ENCODE measurements at places on chromosomes 3 and 15.

- no peak for DNase-seq
These were observed 163.8 kb downstream of the EBLN2 start for GRCh38 chr3:73225146-73225855.

- DNase-seq = no peak
These were observed 69.5 kb downstream of the CCDC54 start for GRCh38 chr3:107446706-107447105.

- DNase-seq = no peak
These were observed 42.6 kb upstream of the TP63 start for GRCh38 chr3:189588475-189589178.

- no peak for DNase-seq
These were observed 24.7 kb downstream of the KAT2B start for GRCh38 chr3:20064796-20065564.

DNA sequence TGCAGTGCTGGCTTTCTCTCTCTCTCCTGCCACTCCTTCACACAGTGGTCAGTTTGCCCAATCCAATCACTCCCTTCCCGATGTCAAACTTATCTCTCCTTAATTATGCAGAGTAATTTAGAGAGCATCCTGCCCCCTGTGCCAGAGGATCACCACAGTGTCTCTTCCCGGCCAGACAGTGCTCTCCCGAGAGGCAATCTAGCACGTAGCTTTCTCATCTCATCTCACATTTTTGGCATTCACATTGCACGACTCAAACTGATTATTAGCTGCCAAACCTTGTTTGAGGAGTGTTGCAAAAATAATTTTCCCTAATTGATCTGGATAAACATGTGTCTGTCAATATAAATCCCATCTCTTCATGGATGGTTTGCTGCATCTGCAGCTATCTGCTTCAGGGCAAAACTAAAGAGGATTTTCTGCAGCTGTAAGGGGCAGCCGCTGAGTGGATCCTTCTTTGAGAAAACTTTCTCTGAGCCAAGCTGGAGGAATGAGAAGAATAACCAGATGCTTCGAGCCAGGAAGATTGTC is 37.8 kb downstream of the SSUH2 start:
- no peak for DNase-seq

- no peak for DNase-seq
These were observed 115.2 kb upstream of the TSC22D2 start for GRCh38 chr3:150292891-150293290.

- no peak for DNase-seq
These were observed 573.4 kb downstream of the NAALADL2 start for GRCh38 chr3:175432376-175433025.

GRCh38 chr3:107453504-107453903 is 69.3 kb upstream of the BBX start:
- no peak for DNase-seq

DNA sequence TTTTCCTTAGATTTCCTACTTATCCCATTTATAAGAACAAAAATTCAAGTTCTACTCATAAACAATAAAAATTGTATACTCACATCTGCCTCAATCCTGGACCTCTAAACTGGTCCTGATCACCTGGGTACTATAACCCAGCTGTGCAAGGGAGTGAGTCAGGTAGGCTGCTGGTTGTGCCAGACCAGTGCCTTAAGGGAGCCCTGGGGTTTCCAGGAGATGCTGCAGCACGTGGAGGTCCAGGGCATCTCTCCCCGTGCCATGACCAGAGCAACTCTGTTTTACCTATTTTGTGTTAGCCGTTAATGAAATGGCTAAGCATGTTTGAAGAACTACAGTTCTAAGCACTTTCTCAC is 140.2 kb upstream of the TRIM42 start:
- DNase-seq = no peak

- DNase-seq = no peak
These were observed 181.3 kb downstream of the LSAMP start for GRCh38 chr3:116263842-116264545.

DNA sequence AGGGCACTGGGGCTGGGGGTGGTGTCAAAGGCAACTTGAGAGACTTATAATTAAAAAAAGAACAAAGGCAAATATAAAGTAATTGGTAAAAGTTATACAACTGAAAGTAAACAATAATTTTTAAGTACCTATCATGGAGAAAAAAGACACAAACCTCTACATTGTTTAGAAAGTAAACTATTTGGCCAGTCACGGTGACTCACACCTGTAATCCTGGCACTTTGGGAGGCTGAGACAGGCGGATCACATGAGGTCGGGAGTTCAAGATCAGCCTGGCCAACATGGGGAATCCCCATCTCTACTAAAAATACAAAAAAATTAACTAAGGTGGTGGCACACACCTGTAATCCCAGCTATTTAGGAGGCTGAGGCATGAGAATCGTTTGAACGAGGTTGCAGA is 25.8 kb downstream of the RPSA start:
- no peak for DNase-seq

- DNase-seq = no peak
These were observed 293.1 kb downstream of the SUCLG2 start for GRCh38 chr3:67361323-67361722.

- no peak for DNase-seq
These were observed 29.7 kb downstream of the SOX2 start for GRCh38 chr3:181741417-181741816.

GRCh38 chr3:103847081-103848062 is 1412.6 kb downstream of the ZPLD1 start:
- DNase-seq = no peak

GRCh38 chr3:171110715-171111114 is 84.2 kb upstream of the SLC2A2 start:
- no peak for DNase-seq

GRCh38 chr15:25738171-25738965 is 124.8 kb downstream of the ATP10A start:
- DNase-seq = no peak

- no peak for DNase-seq
These were observed 15.8 kb downstream of the ABHD17C start for GRCh38 chr15:80710635-80711554.

- no peak for DNase-seq
These were observed 9.1 kb downstream of the RAB43 start for GRCh38 chr3:129112308-129113052.

DNA sequence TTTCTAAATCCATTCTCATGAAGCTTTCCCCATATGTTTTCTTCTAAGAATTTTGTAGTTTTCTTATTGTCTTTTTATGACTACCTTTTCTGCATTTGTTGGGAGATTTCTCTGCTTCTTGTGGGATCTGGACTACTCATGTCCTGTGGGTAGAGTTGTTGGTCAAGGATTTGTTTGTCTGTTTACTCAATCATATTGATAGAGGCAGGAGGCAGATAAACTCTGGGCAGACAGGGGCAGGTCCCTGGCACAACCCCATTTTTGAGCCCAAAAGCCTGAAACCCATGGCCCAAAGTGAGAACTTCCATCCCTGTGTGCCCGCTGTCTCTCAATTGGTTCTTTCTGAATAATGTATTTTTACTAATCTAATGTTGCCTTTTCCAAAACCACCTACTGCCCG is 12.3 kb downstream of the PGBD4 start:
- no peak for DNase-seq

DNA sequence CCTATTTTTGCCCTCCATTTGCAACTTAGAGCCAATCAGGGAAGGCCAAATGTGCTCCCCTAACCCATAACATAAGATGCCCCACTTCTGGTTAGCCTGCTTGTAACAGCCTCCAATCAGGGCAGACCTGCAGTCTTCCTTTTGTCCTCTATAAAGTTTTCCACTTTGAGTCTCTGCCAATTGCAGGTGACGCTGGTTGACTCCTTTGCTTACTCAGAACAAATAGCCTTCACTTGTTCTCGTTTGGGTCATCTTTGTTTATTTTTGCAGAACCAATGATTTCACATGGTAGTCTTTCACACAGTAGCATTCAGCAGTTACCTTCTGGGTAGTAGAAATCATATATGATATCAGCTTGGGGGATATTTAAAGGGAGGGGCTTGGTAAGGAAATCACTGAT is 225.6 kb downstream of the MINAR1 start:
- DNase-seq = no peak

DNA sequence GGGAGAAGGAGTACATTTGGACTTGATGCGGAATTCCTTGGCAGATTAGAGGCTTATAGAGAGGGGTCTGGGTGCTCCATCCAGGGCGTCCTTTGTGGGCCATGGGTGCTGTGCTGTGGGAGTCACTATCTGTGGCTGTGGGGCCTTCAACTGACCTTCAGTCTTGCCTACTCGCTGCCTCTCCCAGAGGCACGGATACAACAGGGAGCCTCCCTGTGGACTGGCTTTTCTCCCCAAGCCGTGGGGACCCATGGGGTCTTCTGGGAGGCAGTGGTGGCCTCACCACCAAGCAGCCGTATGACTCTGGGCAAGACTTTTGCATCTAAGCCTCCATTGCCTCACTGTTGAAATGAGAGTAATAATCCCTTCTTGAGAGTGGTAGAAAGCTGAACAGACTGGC is 83.9 kb downstream of the PDCD6IP start:
- DNase-seq = no peak

DNA sequence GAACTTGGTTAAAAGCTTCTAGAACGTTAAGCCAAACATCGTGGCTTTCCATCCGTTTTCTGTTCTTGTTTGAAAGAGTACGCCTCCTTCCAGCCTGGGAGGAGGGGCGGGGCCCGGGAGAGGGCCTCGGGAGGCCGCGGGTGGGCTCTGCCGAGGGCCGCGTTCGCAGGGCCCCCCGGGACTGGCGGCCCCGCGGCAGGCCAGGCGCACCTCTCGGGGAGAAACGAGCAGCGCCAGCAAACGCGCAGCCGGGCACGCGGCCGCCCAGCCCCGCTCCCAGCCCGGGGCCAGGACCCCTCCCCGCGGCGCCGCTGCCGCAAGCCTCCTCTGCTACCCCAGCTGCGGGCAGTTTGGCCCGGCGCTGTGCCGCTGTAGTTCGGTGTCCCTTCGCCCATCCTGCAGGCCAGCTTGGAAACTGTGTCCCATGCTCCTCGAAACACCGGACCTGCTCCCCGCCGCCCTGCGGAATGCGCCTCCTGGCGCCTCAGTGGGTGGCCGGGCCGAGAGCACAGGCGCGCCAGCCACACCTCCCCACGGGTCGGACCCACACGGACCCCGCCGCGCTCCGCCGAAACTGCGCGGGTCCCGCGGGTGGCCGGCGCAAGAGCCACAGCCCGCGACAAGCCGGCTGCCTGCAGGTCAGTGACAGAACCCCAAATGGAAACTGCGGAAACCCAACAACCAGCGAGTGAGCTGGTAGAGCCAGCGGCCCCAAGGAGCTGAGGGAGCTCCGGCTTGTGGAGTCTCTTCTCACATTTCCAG is 2.3 kb downstream of the OCA2 start:
- no peak for DNase-seq

DNA sequence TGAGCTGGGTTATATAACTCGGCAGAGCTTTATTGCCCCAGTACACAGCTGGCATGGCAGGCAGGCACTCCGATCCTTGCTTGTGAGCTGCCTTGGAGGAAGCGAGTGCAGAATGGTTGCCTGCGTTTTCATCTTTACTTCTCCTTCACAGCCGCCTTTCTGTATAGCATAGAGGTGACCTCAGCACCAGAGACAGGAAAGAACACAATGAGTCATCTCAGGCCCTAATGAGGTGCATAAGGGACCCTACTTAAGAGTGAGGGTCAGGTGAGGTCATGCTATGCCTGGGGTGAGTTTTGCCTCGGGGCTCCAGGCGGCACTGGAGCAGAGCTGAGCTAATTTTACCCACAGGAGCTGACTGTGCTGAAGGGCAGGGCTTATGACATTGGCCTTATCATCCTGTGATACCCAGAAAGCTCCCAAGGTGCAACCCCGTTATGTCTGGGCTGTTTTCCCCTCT is 43.5 kb downstream of the LPP start:
- DNase-seq = no peak

GRCh38 chr15:40309344-40309862 is 1.7 kb upstream of the PLCB2 start:
- DNase-seq = no peak

DNA sequence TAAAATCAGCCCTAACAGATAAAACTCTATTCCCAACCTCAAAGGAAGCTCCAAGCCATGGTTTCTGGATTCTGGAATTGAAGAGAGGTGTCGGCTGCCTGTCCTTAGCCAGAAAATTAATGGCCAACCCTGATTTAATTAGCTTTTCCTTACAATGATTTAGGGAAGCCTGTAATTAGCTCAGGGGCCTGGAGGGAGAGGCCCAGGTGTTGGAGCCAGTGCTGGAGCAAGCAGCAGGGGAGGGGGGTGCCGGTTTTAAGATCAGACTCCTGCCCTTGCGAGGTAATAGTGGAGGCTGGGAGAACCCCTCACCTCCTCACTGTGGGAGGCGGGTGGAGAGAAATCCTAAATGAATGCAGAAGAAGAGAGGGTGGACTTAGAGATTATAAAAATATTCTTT is 14.7 kb upstream of the ATP2B2 start:
- no peak for DNase-seq

- DNase-seq = no peak
These were observed 159.6 kb downstream of the GHSR start for GRCh38 chr3:172288651-172289050.

DNA sequence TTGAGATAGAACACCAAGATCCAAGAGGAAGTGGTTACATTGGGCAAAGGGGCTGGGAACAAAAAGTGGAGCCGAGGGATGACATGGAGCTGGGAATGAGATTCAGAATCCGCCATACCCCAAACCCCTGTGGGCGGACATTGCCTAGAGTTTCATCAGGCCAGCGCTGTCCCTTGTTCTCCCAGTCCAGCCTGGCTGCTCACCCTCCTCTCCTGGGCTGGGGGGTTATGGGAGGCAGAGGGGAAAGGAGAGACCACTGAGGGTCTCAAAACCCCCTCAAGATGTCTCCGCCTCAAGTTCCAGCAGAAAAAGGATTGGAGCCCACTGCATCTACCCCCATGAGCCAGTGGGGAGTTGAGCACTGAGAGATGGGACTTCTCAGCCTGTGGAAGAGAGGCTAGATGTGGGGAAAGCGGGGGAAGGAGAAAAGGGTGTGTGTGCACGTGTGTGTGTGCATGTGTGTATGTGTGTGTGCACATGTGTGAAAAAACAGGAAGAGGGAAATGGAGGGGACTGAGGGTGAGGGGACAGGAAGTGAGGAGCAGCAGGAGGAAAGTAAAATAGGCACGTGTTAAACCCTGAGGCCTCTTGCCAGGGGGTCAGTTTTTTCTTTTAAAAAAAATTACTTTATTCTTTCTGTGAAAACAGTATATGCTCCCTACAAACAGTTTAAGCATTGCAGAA is 14.3 kb downstream of the GRM2 start:
- DNase-seq = no peak

DNA sequence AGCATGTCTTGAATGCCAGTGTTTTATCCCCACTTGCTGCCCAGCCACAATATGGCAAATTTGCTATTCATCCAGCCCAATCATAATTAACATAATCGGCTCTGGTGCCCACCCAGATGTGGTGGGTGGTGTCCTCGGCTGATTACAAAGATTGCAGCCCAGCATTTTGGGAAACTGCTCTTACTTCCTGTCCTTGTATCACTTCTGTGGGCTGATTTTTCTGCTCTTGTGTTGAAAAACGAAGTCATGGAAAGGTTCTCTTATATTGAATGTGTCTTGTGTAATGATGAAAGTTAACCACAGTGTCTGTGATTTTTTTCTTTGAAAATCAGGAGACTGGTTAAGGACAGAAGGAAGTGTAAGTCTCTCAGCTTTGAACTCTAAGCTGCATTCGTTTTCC is 141.7 kb downstream of the CACNA2D3 start:
- no peak for DNase-seq

GRCh38 chr15:89777073-89777751 is 1.1 kb downstream of the MESP2 start:
- DNase-seq = no peak

GRCh38 chr15:50744601-50745000 is 20.9 kb downstream of the SPPL2A start:
- DNase-seq = no peak

Measured in caudate nucleus (tissue), 63 donors.